ENCODE measurements at places on chromosomes 11 and 22. TPM values are rescaled to one million over a fixed set of nuclear protein-coding genes. Genes with fewer than 3 reads are reported as not detected.

GRCh38 chr11:12149672-12150225 is 39.4 kb downstream of the MICAL2 start:
- DNase-seq, result no peak
- H3K4me3 ChIP-seq, result no peak overlapping the region
- peak overlapping the region; percentile 2 for H3K27ac ChIP-seq
- no peaks in the 10 kb centered on the region for H3K36me3 ChIP-seq

GRCh38 chr11:93143800-93144199 is 54.0 kb downstream of the SLC36A4 start:
- no peaks in the 10 kb centered on the region for H3K36me3 ChIP-seq
- H3K27ac ChIP-seq, result no peak overlapping the region

DNA sequence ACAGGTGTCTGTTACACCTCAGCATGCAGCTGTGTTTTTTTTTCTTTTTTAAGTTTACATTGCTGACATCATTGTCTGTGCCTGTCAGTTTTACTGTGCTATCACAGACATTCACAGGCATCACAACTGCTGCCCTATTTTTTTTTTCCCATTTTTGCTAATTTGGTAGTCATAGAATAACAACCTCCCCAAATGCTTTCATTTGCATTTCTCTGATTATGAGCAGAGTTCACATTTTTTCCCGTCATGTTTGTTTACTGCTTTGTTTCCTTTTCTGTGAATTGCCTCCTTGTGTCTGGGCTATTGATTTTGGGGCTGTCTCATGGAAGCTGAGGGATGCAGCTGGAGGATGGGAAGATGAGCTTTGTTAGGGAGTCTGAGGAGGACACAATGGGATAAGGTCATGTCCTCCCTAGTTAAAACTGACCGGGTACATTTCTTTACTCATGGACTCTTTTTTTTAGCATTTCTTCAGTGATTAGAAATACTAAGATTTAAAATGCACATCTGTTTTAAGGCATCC is 155.1 kb downstream of the LDLRAD3 start:
- no peak overlapping the region for H3K27ac ChIP-seq
- no peak overlapping the region for H3K4me3 ChIP-seq
- H3K36me3 ChIP-seq, result no peaks in the 10 kb centered on the region
- H3K27me3 ChIP-seq, result no peaks in the 10 kb centered on the region

DNA sequence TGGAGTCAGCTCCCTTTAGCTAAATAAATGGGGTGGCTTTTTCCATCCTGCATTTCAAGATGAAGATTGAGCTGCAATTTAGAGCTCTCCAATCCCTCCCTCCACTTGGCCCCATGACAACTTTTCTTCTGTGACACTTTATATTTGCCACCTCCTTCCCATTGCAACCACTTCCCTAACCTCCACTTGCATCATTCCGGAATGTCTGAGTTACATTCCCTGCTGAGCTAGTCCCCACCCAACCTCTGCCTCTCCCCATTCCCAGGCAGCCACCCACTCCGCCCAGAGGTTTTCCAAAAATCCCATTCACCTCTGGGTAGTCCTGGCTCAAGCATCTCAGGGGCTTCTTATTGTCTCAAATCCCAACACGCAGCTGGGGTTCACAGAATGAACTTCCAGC is 24.7 kb downstream of the PC start:
- H3K4me3 ChIP-seq, result no peak overlapping the region
- H3K27ac ChIP-seq, result no peak overlapping the region
- H3K4me1 ChIP-seq, result no peaks in the 10 kb centered on the region
- no peaks in the 10 kb centered on the region for H3K36me3 ChIP-seq
- H3K27me3 ChIP-seq, result no peaks in the 10 kb centered on the region
- no peak for DNase-seq

- no peaks in the 10 kb centered on the region for H3K4me1 ChIP-seq
- H3K4me3 ChIP-seq, result no peak overlapping the region
- no peak for DNase-seq
Measured at GRCh38 chr22:41564563-41564962, 3.8 kb downstream of the CSDC2 start.

DNA sequence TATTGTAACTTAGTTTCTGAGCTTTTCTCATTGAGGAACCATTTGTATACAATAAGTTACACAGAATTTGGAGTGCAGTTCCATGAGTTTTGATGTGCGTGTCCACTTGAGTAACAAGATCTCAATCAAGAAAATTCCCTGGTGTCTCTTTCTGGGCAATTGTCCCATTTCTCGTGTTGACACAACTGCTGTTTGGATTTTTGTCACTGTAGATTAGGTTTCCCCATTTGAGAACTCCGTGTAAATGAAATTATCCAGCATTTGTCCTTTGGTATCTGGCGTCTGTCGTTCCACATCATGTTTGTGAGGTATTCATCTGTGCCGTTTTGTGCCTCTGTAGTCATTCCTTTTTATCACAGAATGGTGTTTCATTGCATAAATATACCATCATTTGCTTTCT is 547.0 kb downstream of the TBC1D22A start:
- no peak overlapping the region for H3K27ac ChIP-seq
- no peak for DNase-seq
- H3K4me3 ChIP-seq, result no peak overlapping the region
- no peaks in the 10 kb centered on the region for H3K4me1 ChIP-seq

DNA sequence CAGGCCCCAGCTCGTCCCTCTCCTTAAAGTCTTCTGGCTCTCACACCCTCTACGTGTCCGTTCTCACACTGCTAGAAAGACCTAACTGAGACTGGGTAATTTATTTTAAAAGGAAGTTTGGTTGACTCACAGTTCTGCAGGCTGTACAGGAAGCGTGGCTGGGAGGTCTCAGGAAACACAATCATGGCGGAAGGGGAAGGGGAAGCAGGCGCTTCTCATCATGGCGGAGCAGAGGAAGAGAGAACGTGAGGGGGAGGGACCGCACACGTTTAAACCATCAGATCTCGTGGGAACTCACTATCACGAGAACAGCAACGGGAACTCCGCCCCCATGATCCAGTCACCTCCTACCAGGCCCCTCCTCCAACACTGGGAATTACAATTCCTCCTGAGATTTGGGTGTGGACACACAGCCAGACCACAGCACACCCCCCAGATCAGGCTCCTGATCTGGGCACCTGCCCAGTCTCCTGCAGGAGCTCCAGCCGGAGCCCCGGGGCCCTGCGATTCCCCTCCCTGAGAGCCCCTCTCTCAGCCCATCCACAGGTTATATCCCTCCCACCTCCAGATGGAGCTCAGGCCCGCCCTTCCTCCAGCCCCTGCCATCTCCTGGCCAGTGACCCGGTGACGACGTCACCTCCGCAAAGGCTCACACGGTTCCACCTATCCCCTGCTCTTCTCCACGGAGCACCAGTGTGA is 170.2 kb downstream of the BRD1 start:
- peaks cover 20% of the 10 kb centered on the region for H3K4me1 ChIP-seq
- DNase-seq, result peak; percentile 76
- H3K27ac ChIP-seq, result peak overlapping the region; percentile 57
- no peaks in the 10 kb centered on the region for H3K36me3 ChIP-seq

DNA sequence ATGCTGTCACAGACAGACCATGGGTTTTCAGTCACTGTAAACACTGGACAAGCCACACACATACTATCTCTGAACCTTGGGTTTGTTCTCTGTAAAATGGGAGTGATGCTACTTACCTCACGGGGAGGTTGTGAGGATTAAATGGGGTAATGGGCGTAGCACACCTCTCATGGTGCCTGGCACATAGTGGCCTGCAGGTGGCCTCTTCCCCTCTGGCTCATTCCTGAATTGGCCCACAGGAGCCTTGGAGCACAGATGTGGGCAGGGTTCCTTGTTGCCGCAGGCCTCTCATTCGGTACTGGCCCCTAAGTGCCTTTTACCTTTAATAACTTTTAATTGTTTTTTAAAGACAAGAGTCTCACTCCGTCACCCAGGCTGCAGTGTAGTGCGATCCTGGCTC is 11.7 kb downstream of the MICAL2 start:
- no peaks in the 10 kb centered on the region for H3K36me3 ChIP-seq
- no peak overlapping the region for H3K27ac ChIP-seq
- no peak overlapping the region for H3K4me3 ChIP-seq
- H3K27me3 ChIP-seq, result no peaks in the 10 kb centered on the region
- no peak for DNase-seq

DNA sequence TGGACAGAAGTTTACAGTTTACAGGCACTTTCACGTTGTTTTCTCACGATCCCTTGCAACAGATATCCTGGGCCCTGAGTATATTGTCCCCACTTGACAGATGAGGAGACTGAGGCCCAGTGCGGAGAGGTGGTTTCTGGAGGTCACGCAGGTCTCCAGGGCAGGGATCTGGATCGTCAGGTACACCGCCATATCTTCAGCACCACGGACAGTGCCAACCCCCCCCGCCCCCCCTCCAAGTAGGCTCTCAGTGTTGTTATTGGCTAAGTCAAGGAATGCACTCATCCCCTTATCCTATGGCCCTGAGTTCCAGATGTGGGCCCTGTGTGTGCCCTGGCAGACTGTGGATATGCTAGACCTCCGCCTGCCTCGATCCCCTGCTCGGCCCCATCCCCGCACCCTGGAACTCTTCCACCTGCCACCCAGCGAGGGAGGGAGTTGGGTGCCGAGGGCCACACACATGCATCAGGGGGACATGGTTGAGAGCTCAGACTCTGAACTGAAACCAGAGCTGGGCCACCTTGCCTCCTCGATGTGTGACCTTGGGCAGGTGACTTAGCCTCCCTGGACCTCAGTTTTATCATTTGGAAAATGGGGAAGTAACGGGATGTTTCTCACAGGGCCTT is 37.5 kb downstream of the MPPED1 start:
- no peaks in the 10 kb centered on the region for H3K36me3 ChIP-seq
- no peak overlapping the region for H3K4me3 ChIP-seq
- no peaks in the 10 kb centered on the region for H3K4me1 ChIP-seq
- DNase-seq, result no peak

GRCh38 chr22:45918459-45919370 is 58.2 kb downstream of the WNT7B start:
- H3K27me3 ChIP-seq, result no peaks in the 10 kb centered on the region
- H3K36me3 ChIP-seq, result no peaks in the 10 kb centered on the region
- H3K27ac ChIP-seq, result no peak overlapping the region
- no peaks in the 10 kb centered on the region for H3K4me1 ChIP-seq

- no peak overlapping the region for H3K4me3 ChIP-seq
- DNase-seq, result no peak
- no peaks in the 10 kb centered on the region for H3K36me3 ChIP-seq
- H3K27ac ChIP-seq, result no peak overlapping the region
Measured at GRCh38 chr22:20479612-20480196, 15.9 kb downstream of the KLHL22 start.

- no peak overlapping the region for H3K4me3 ChIP-seq
- DNase-seq, result no peak
- no peaks in the 10 kb centered on the region for H3K4me1 ChIP-seq
- no peak overlapping the region for H3K27ac ChIP-seq
Measured at GRCh38 chr11:25485315-25485714, 846.6 kb upstream of the ANO3 start.

DNA sequence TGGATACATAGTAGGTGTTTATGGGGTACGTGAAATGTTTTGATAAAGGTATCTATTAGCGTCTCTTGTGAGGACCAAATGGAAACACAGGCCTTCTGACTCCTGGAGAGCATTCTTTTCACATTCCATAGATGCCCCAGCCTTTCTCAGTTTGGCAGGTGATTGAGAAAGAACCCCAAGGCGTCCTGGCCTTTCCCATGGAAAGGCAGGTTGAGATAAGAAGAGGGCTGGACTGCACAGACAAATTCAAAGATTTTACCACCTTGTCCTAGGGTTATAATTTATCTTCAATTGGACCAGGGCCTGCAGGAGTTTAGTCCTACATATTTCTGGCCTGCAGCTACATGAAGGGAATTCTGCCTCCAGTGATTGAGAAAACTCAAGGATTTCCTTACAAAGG is 661 bp upstream of the OLFML1 start:
- H3K27ac ChIP-seq, result no peak overlapping the region
- no peak overlapping the region for H3K4me3 ChIP-seq
- no peaks in the 10 kb centered on the region for H3K4me1 ChIP-seq

GRCh38 chr11:86039094-86039493 is 29.8 kb downstream of the PICALM start:
- no peak for DNase-seq
- no peak overlapping the region for H3K4me3 ChIP-seq
- no peak overlapping the region for H3K27ac ChIP-seq
- no peaks in the 10 kb centered on the region for H3K27me3 ChIP-seq

DSCAML1 gene
- total RNA-seq, result 0.91 TPM

SIDT2 gene
- 14.9 TPM for total RNA-seq

ZNF280B gene
- total RNA-seq, result 3.0 TPM

CLMP gene
- 0.07 TPM for total RNA-seq

POLR2F gene
- 148 TPM for total RNA-seq

HBE1 gene
- total RNA-seq, result not detected

MMP8 gene
- total RNA-seq, result not detected

CHADL gene
- 0.16 TPM for total RNA-seq
